ENCODE measurements at places on chromosomes 2 and 18.

- no peak for DNase-seq
These were observed 61.0 kb downstream of the SPP2 start for GRCh38 chr2:234111523-234111922.

GRCh38 chr2:88540346-88540745, 86.9 kb downstream of the EIF2AK3 start:
- no peak for DNase-seq

GRCh38 chr18:58803978-58804377, 60.7 kb upstream of the ZNF532 start:
- DNase-seq: no peak

DNA sequence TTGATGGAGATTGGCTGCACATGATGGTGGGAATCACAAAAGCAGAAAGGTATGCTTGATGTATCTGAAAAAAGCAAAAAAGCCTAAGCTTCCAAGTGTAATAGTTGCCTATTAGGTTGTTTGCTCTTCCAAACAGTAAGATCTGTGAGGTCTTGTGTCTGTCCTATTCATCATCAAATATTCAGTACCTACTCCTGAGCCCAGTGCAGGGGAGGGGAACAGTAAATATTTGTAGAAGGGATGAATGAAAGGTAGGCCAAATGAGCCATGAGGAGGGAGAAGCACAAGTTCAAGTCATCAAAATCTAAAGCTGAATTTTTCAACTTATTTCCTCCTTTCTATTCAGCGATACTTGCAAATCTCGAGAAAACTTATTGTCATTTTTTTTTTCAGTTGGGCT, 153.2 kb upstream of the ETAA1 start:
- no peak for DNase-seq

DNA sequence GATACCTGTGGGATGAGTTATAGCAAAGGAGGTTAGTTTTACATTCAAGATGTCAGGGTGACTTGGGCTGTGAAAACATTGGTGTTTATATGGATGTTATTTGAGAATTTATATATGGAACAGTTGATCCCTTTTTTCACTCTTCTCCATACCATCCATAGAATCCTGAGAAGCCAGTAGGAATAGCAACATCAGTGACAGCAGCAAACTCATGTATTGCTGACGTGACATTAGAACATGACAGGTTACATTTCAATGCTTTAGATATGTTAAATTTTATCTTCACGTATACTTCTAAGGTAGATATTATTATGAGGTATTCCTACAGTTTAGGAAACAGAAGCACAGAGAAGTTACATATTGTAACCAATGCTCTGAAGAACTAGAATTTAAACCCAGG, 745.2 kb upstream of the GCFC2 start:
- DNase-seq: no peak

DNA sequence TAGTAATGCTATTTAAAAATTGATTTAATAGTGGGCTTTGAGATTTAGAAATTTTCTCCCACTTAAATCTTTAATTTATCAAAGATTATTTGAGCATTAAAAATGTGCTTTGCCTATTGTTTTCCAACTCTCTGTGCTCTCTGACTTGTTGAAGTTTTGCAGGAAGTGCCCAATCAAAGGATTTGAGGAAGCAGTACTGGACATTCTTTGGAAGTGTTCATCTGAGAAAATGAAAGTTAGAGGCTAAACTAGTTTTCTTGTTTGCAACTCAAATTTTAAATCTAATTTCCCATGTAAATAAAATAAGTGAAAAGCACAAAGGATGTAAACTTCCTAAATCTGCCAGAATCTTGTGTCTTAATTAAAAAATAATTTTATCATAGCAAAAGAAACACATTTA, 89.1 kb downstream of the CAMKMT start:
- no peak for DNase-seq

DNA sequence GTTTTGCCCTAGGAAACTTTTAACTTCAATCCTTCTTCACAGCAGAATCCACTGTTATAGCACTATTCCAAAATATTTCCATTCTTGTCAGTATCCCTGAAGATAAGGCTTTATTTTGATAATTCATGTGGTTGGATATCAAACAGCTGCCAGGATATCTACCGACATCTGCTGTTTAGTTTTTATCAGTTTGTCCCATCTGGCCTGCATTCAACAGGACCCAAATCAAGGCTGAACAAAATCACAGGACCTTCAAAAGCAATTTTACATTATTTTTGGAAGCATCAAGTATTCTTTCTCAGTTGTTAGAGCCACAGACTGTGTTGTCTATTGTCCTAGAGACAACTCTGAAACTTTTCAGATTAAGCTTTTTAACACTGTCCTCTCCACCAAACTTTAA, 429.0 kb upstream of the PIK3C3 start:
- DNase-seq: no peak

DNA sequence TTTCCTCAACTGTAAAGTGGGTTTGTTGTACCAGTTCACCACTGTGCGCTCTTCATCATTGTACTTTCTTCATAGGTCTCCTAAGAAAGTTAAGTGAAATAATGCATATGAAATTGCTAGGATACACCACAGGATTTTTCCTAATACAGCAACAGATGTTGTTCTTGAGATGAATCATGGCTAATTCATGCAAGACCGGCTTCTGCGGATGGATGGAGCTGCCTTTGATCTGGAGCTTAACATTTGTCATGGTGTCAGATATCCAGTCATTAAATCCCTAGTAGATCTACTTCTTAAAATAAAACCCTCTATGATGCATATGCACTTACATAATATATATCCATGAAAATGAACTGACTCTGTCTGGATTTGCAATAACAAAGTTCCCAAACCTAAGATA, 114.1 kb downstream of the COL6A3 start:
- no peak for DNase-seq

- no peak for DNase-seq
These were observed 285.2 kb downstream of the MYCN start for GRCh38 chr2:16225545-16225944.

- peak; percentile 5 for DNase-seq
These were observed 10.0 kb upstream of the GBX2 start for GRCh38 chr2:236177967-236178889.

DNA sequence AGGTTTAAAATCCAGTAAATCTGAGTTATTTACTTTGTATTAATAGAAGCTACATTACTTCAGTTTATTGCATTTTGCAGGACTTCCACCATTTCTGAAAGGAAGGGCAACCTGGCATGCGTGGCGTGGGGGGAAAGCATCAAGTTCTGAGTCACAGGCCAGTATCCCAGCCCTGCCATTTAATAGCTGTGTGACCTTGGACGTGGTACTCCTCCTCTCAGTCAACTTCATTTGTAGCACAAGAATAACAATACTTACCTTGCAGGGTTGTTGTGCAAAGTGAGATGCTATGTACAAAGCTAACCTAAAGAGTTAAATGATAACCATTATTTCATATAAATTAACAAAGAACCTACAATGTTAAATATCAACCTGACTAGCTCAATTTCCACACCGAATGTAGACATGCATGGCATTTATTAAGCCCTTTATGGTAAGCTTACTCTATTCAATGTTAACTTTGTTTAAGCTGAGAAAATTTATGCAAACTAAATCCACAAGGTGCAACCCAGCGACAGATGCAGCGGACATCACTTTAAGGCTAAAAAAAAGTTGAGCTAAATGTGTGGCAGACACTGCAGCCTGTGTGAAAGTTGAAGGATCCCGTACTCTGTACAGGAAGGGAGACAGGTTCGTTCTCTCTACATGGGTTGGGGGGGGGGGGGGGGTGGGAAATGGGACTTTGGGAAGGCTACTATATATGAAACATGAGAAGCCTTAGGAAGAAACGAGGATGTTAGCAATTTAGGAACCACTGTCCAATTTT, 17.2 kb upstream of the STPG4 start:
- no peak for DNase-seq

DNA sequence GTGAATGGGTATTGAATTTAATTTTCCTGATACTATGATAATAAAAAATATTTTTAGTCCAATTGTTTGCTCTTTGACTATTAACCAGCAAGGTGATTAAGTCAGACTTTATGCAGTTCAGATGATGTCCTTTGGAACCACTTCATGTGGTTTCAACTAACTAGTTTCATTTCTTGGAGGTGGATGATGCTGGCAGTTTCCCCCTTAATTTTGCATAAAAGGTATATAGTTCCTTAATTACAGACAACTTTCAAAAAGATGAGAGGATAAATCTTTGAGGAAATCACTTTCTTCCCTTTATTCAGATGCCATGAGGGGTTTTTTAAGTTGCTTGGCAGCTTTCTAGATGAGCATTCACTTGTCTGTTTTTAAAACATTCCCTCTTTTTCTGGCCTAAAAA, 223.1 kb downstream of the PHLPP1 start:
- DNase-seq: no peak

DNA sequence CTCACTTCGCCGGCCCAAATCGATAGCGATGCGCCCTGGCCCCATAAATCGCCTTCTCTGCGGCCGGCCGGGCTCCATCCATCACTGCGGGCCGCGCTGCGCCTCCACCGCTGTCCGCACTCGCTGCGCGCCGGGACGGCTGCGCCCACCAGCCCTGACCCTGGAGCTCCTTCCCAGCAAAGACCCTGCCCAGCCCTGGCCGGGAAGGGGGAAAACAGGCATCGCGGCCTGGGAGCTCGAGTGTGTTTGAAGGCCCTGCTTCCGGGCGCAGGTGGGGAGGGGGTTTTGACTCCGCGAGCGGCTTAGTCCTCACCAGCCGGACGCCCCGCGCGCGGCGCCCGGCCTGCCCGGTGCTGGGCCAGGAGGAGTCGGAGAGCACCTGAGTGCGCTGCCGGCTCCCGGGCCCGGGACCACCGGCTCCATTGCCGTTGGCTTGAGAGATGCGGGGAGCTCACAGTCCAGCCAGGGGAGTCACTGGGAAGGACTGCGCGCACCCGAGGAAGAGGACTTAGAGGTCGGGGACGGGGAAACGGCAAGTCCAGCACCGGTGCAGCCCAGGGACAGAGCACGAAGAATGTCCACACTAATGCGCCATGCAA, 1.1 kb downstream of the PAX8 start:
- DNase-seq: no peak

DNA sequence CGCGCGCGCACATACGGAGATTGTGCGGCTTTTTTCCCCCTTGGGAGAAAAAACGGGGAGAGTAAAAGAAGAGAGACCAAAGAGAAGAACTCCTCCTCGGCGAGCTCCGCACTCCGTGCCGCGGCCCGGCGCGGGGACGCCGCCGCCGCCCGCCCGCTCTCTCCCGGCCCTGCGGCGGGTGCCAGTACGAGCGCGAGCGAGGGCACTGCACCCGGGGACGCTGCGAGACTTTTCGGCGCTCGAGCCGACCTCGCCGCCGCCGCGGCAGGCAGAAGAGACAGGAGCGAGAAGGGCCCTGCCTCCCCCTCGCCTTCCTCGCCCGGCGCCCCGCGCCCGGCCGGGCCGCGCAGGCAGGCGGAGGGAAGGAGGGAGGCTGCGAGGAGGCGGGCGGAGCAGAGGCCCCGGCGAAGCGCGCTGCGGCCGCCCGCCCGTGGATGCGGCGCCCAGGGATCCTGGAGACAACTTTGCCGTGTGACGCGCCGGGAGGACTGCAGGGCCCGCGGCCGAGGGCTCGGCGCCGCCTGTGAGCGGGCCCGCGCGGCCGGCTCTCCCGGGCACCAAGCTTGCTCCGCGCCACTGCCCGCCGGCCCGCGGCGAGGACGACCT, 857 bp upstream of the INHBB start:
- no peak for DNase-seq

DNA sequence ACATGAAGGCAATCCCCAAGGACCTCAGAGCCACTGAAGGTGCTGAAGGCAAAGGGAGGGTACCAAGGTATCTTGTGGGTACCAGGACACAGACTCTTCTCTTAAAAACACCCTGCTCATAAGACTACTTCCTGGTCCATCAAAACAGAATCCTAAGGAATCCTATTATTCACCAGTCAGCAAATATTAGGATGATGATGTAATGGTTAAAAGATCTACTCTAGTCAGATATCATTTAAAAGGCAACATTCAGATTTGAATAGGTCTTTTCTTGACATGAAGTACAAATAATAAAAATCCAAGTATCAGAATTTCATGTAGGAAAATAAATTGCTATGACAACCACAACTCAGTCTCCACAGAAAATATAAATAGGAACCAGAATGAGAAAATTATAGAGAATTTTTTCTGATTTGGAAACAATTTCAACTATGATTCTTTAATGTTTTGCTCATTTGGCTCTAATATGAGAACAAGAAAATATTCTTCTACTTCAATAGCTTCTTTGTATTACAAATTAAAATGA, 77.8 kb upstream of the ZNF397 start:
- no peak for DNase-seq

- DNase-seq: no peak
These were observed 118.0 kb downstream of the RAB3GAP1 start for GRCh38 chr2:135169900-135170753.

DNA sequence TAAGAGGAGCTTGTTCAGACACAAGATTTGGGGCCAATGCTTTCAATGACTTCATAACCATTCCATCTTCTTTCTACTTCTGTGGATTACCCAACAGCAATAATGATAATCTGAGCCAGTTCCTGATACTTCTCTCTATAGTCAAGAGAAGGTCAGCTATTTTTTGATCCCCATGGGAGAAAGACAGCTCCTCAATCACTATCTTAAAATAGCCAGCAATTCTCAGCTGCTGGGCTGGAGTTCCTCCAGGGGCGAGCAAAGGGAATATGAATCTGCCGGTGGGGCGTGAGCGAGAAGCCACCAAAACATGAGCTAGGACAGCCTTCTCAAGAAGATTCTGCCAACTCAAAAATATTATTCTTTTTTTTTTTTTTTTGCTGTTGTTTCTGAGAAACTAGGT, at the start of gene TMEM182:
Gene TMEM182 (plus strand): TSS at position 269 of the 400 bp plus-strand sequence. CDS start 187 bp downstream, outside the sequence.
- DNase-seq: no peak

DNA sequence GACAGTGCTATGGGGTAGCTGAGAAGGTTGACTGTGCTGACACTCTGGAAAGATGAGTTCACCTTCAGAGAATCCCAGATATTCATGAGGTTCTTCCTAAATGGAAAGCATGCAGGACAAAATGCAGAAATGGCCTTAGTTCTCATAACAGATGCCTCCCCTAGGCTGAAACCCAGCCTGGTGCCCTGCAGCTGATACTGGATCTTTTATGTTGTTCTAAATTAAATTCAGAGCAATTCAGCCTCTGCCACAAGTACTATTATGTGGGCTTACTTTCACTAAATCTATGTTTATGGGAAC, 172.0 kb upstream of the SERPINE2 start:
- no peak for DNase-seq

Data from stimulated activated CD8-positive, alpha-beta memory T cell treated with anti-CD3 and anti-CD28 coated beads, Interleukin-7, amount 100 ng/mL, for 1 hour (primary cell).